ENCODE measurements at places on chromosomes 5 and 9.

GRCh38 chr5:61974680-61975079 is 331.3 kb upstream of the KIF2A start:
- DNase-seq = no peak

DNA sequence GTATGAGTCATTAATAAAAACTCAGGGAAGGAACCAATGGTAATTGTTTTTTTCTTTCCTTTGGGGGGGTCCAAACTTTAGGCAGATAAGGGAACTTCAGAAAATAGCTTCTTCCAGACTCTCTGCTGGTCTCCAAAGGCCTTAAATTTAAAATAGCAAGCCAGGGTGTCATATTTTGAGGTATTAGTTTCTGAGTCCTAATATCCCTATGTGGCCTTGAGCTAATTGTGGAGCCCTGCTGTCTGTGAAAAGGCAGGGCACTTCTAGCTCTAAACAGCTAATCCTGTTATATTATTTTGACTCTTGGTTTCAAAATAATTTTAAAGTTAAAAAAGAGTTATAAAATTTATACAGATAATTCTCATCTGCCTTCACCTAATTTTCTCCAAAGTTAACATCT is 195.7 kb upstream of the PPP1R2B start:
- DNase-seq = no peak

DNA sequence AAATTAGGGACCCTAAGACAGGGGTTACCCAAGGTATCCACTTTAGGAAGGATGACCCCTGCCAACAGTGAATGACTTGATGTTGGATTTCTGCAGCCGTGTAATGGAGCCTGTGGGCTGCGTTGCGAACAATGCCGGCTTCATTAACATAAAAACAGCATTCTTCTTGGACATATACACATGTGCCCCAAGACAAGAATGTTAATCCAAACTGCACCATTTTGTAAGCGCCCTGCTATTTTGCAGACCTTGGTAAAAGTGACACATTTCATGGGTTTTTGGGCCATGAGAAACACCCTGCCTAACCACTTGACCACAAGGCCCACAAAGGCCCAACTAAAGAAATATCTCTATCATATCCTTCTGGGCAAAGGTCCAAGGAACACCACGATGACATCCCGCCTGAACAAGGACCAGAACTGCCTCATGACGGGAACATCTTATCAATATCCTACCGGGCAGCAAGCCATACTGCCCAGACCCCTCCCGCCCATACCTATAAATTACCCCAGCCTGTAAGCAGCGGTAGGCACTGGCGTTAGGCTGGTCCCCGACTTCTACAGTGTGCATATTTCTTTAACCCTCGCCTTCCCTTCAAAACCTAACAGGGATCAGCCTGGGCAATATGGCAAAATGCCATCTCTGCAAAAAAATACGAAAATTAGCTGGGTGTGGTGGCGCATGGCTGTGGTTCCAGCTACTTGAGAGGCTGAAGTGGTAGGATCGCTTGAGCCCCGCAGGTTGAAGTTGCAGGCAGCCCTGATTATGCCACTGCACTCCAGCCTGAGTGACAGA is 9.7 kb upstream of the PDCD1LG2 start:
- DNase-seq = peak; percentile 76

DNA sequence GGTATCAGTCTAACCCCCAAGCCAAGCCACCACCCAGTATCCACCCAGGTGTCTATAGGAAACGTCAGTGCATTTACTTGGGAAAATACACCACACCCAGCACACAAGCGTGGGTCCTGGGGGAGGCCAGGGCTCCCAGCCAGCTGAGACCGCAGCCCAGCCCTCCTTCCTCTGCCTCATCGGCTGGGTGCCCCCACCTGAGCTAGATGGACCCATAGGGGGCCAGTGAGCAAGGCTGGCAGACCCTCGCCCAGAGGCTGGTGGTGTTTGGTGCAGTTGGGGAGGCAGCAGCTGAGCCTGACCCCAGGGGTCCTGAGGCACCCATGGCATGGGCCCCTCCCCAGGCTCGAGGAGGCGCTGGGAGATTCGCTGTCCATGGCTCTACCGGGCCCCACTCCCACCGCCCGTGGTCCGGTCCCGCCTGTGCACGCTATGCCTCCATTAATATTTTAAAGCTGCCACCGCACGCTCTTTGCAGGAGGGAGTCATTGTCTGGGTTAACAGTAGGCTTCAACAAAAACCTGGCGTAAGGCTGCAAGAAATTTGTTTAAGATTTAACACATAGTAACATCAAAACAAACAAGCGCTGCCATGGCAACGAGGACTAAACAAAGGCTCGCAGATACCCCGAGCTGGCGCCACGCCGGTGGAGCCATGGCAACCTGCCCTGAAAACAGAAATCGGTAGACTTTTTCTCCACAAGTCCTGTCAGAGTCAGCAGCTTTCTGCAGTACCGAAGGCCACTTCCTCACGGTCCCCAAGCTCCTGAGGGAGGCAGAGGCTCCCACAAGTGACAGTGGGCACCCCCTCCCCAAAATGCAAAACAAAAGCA is 20.6 kb downstream of the TPPP start:
- peak; percentile 82 for DNase-seq

DNA sequence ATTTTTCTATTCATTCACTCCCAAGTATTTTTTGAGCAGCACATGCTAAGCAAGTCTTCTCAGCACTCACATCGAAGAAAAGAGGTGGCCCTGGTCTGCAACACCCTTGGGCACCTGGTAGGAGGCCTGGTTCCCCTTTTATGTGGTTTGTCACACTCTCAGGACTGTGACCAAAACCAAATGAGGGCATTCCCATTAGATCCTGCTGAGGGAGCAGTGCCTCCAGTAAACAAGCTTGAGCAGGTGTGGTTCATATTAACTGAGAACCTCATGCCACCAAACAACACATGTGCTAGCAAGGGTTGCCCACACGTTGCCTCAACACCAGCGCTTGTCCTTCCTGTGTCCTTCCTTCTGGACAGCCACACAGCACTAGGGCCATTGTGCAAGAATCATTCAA is 26.9 kb upstream of the SYK start:
- DNase-seq = no peak

DNA sequence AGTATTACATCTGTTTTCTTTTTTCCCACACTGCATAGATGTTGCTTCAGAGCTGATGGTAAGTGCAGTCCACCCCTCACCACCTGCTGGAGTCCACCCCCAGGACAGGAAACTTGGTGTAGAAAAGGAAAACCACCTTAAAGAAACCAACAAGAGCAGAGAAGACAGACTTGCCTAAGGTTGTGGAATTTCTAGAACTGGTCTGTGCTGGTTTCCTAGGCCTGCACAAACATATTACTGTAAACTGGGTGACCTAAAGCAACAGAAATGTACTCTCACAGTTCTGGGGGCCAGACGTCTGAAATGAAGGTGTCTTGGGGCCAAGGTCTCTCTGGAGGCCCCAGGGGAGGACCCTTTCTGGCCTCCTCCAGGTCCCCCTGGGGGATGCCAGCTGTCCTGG is 293.4 kb upstream of the IRX1 start:
- no peak for DNase-seq

DNA sequence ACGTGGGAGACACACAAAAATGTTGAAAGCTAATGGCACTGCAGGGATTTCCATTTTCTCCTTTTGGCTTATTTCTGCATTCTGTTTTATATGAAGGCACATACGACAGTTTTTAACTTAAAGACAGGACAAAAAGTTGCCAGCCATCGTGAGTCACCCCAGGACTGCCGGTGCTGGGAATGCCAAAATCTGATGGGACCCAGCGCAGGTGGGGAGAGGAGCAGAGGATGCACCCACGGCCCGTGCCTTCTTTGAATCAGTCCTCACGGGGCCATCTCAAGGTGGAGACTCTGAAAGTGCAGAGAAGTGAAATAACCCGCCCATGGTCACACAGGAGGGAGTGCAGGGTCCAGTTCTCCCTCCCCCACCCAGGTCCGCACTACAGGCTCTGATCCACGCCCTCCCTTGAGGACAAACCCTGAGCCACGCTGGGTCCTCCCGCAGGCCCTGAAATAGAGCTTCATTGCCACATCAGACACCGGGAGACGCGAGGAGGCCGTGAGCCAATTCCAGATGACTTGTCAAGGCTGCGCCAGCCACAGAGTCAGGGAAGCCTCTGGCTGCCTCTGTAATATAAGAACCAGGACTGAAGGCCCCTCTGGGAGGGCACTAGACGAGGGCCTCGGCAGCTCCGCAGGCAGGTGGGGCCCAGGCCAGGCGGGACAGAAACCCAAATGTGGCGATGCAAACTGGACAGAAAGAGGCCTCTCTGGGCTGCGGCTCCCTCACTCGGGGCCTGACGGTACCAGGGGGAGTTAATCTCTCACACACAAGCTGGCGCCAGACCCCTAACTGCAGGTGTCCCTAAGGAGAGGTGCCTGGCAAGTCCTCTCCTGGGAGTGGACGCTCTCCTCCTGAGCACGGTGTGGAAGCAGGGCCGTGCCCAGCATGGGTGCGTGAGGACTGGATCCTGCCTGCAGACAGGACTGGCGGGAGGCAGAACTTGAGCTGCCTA is 22.9 kb downstream of the ADAMTS2 start:
- no peak for DNase-seq

- no peak for DNase-seq
Observed at GRCh38 chr9:31808766-31809165, 575.7 kb upstream of the ACO1 start.

Measured in left ventricle myocardium inferior (tissue), 1 donor.